Stimulated activated CD8-positive, alpha-beta memory T cell treated with anti-CD3 and anti-CD28 coated beads, Interleukin-7, amount 100 ng/mL, for 48 hours (primary cell): ENCODE measurements at places on chromosomes 1 and 21.

- no peak for DNase-seq
Measured at GRCh38 chr1:30982431-30982830, 73.9 kb upstream of the SDC3 start.

DNA sequence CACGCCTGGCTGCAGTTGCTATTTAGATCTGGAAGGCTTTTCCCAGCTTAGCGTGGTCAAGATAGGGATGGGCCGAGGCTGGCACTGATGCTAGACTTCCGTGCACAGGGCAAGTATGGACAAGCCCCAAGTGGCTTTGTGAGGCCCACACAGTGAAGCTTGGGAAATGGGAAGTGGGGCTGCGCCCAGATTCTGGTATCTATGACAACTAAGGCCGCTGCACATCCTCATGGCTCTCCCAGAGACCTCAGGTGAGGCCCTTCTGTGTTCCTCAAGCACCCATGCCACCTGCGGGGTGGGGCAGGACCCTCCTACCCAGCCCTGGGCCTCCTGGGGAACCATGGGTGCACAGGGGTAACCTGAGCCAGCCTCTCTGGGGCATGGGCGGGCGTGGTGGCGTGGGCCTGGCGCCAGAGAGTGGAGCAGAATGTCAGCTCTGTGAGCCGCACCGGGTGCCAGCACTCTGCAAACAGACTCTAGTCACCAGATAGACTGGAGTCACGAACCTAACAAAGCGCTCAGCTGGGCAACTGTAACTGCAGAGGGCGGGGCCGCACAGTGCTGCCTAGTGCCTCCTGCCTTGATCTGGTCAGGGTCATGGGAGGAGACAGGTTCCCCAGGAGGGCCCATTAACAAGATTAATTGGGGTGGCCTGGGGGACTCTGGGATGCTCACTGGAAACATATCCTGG is 46.4 kb downstream of the ELF3 start:
- DNase-seq = no peak

DNA sequence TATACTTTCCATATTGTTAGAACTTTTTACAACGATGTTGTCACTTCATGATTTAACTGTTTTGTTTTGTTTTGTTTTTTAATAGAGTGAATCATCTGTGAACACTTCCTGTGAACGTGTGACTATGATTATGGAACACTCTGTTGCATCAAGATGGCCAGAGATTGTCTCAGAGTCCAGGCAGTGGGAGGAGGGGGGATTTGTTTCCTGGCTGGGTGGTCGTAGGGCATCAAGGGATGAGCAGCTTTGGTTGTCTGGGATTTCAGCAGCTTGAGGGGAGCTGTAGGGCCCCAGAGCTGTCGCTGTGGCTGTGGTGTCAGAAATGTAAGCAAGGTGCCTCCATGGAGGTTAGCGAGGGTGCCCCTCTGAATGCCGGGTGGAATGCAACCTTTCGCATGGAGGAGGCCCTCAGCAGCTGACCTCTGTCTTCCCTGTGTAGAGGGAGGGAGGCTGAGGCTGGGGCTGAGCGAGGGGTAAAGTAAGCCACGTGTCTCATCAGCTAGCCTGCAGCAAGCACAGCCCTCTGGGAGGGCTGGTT is 21.4 kb downstream of the NEK2 start:
- DNase-seq = no peak

- no peak for DNase-seq
Measured at GRCh38 chr1:21705303-21705980, 36.3 kb upstream of the RAP1GAP start.

DNA sequence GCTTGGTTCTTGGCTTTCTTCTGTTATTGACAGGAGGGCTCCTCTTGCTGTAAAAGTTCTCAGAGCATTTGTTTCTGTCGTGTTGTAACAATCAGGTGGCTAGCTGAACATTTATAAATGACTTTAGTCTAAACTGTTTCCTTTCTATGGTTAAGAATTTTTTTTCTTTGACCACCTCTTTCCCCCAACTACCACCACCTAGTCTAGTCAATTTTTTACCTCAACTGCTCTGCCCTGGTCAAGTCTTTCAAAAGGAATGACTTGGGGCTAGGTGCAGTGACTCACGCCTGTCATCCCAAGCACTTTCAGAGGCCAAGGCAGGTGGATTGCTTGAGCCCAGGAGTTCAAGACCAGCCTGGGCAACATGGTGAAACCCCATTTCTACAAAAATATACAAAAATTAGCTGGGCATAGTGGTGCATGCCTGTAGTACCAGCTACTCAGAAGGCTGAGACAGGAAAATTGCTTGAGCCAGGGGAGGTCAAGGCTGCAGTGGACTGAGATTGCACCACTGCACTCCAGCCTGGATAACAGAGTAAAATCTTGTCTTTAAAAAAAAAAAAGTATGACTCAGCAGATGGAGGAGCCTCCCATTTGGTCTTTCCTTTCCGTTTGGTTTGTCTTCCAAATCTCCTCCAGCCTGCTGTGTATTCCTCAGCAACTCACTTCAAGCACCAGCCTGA is 40.7 kb downstream of the MAP3K21 start:
- no peak for DNase-seq

GRCh38 chr1:104991702-104992101 is 1242.0 kb downstream of the AMY1C start:
- no peak for DNase-seq

DNA sequence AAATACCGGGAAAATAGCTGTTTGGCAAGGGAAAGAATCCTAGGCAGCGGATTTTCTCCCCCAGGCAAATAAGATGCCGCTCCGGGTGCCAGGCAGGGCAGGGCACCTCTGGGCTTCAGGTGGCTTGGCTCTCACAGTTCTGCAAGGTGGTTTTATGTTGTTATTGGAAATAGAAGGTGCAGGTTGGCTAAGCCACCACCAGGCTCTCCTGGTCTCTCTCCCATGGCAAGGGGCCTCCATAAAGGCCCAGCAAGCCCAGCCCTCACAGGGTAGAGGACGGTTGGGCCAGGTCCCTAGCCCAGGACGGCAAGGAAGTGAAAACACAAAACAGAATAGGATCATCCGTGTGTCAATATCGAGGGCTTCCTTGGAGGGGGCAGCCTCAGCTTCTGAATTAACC is 37.6 kb upstream of the GPR153 start:
- no peak for DNase-seq

DNA sequence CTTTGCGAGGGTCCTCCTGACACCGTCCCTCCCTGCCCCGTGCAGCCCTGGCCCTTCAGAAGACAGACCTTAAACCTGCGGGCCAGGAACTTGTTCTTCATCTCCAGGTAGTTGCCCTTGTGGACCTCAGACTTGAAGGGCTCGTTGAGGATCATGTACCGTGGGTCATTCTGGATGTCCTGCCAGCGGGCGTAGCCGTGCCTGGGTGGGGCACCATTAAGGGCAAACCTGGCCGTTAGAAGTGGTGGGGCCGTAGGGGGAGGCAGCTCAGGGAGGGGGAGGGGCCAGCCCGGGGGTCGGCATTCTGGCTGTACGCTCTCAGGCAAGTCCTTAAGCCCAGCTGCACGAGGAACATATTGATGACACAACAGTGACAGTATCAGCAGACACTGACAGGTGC is 64.6 kb downstream of the KCNAB2 start:
- no peak for DNase-seq

DNA sequence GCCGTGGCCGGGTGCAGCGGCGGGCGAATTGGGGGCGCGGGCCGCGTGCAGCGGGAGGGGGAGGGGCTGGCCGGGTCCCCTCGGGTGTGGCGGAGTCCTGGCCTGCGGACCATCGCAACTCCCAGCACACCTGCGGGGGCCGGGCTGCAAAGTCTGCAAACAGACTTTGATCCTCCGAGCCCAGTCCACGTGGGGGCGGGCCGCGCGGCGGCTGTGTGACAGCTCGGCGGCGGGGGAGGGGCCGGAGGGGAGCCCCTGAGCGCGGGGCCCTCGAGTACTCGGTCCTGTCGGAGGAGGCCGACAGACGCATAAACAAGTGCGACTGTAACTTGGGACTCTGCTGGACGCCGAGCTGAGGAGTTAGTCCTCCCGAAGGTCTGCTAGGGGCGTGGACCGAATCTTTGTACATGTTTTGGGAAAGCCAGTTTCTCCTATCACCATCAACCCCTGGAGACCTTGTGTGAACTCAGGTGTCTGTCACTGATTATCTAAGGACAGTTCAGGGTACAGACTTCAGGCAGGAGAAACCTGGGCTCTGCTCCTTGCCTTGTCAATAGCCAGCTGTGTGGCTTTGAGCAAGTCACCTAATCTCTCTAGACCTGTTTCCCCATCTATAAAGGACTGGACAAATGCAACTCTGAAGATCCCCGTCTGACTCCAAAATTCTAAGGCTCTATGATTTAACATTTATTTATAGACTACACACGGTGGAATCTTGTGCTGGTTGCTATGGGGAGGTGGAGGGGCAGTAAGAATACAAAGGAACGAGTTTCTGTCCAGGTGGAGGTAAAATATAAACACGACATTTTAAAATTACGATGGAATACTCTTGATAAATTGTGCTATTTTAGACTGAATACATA is 710 bp upstream of the SLC30A1 start:
- DNase-seq = no peak

DNA sequence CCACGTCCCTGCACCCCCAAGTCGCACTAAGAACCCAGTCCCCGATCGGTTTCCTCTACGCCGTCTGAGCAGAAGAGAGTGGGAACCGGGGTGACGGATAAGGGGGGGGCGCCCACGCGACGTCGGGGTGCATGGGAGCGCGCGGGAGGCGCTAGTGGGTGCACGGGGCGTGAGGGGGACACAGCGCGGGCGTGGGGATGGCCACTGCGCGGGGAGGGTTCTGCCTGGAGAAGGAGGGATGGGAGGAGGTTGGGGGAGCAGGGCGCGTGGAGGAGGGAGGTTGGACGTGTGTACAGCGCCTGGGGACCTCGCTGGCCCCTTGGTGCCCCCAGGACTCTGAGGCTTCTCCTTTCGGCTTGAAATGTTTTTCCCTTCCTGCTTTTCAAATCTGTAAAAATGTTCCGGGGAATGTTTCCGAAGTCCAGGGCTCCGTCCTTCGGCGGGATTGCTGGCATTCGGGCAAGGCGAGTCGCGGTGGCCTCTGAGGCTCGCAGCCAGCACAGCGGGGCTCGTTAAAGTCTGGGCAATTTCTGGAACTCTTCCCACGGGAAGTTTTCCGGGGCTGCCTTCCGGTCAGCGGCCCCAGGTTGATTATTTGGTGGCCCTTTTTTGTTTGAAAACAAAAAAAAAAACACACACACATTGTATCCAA is 13.1 kb downstream of the RNF220 start:
- DNase-seq = no peak

DNA sequence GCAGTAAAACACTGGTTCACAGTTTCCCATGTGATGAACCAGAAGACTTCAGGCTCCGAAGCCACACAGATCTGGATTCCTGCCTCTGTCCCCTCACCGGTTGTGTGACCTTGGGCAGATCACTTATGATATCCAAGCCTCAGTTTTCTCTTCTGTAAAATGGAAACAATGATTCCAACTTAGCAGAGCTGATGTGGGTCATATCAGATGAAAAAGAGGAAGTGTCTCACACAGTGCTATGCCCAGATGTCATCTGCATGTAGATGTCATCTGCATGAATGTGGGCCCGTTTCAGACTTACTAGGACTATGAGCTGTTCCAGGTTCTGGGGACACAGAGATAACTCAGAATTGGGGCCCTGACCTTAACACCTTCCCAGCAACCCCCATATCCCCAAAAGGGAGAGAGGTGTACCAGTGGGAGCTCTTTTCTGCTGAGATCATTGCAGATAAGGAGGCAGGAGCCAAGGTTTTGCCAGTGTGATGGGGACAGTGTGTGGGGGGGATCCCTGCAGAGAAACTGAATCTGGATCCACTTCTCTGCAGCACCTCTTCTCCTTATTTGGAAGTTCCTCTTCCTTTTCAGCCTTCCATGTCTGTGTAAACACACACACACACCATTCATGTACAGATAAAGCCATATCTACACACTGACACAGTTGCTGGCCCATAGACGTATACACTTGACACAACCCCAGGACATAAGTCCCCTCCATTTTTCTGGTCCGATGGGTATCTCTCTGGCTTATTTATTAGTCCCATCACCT is 5.0 kb upstream of the ADGRB2 start:
- DNase-seq = no peak

GRCh38 chr1:189682591-189682990 is 795.1 kb downstream of the BRINP3 start:
- DNase-seq = no peak

GRCh38 chr1:26602378-26602959 is 72.9 kb downstream of the RPS6KA1 start:
- no peak for DNase-seq

DNA sequence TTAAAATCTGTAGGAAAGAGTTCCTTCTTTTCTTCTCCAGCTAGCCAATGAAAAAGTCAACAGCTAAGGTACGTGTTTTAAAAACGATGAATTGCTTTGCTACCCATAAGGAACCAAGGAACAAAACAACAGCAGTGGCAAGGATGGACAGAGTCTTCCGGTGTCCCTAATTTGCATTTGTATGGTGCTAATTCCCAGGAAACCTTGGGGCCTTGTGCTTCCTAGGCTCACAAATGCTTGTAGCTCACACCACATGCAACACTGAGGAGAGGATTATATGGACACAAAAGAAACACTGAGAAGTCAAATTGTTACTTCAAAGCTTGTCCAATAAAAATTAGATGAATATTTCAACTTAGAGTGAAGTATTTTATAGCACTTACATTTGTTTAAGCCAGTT is 1.8 kb upstream of the PGBD5 start:
- DNase-seq = no peak

GRCh38 chr1:143665606-143666005 is 306.2 kb downstream of the FAM72C start:
- DNase-seq = no peak

- DNase-seq = no peak
Measured at GRCh38 chr21:42174173-42174572, 44.8 kb upstream of the ABCG1 start.

- no peak for DNase-seq
Measured at GRCh38 chr21:45335761-45336534, 48.3 kb upstream of the POFUT2 start.

- no peak for DNase-seq
Measured at GRCh38 chr1:54091666-54092065, 38.3 kb downstream of the TCEANC2 start.

DNA sequence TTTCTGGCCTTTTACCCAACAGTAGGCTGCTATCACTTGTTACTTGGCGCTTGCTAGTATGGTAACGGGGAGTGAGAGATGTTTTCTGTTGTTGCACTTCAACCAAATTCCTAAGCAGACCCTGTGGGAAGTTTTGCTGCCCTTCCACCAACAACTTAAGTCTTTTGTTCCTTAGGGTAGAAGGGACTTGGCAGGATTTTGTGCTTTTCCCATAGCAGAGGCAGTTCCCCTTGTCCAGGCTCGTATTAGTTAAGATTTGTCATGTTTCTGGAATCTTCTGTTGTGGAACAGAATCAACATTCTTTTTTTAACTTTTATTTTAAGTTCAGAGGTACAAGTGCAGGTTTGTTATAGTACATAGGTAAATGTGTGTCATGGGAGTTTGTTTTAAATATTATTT is 73.2 kb upstream of the SGIP1 start:
- no peak for DNase-seq

- no peak for DNase-seq
Measured at GRCh38 chr1:2313651-2314261, 77.6 kb downstream of the MORN1 start.
